ENCODE measurements at places on chromosomes 11 and 22.

DNA sequence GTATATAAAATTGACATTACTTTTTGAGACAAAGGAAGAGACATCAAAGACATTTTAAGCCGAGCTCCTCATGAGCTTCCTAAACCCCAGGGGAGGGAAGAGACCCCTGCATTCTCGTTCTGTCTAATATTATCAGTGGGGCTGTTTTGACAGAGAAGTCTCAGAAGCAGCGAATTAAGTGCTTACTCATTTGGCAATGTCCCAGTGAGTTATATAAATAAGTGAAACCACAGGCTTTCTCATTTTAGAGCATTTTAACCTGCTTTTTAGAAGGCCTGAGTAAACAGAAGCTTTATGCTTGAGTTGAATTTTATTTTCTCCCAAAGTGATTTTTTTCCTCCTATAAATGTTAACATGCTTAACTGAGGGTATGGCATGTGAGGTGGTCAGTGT, 23.2 kb upstream of the C1QTNF4 start:
- DNase-seq: no peak

- no peak for DNase-seq
Observed at GRCh38 chr11:86383041-86383955, 8.6 kb downstream of the CCDC81 start.

- no peak for DNase-seq
Observed at GRCh38 chr11:65419772-65420481, 2.7 kb upstream of the NEAT1 start.

GRCh38 chr11:131993246-131993645, 622.8 kb downstream of the NTM start:
- DNase-seq: no peak

GRCh38 chr22:44884968-44885805, 124.6 kb downstream of the PHF21B start:
- DNase-seq: no peak

DNA sequence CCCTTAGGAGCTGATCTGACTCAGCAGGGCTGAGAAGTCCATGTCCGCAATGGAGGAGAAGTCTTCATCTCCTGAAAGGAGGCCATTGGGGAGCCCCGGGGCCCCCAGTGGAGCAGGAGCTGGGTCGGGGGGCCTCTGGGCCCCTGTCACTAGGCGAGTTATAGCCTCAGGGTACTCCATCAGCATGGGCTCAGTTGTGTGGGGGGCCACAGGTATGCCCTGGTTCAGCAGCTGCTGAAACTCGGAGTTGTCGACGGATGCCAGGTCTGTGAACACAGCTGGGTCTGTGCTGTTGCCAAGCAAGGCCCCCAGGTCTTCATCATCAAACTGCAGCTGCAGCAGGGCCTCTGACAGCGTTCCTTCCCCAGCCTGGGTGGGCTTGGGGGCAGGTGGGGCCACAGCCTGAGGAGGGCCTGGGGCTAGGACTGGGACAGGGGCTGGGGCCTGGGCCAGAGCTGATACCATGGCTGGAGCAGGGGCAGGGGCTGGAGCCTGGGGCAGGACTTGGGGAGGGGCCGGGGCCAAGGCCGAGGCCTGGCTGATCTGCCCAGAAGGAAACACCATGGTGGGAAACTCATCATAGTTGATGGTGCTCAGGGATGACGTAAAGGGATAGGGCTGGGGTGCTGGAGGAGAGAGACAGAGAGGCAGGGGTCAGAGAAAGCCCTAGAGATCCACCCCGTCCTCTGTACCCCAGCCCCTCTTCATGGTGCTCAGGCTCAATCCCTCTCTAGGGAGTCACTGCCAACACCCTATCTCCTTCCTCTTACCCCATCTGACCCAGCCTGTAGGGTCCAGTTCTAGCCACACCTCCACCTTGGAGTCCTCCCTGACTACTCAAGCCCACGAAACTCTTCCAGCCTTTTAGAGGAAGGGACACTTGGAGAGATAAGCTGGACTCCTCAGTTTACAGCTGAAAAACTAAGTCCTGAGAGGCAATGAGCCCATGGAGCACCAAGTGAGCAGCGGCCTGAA, 8.1 kb downstream of the RELA start:
- DNase-seq: no peak

DNA sequence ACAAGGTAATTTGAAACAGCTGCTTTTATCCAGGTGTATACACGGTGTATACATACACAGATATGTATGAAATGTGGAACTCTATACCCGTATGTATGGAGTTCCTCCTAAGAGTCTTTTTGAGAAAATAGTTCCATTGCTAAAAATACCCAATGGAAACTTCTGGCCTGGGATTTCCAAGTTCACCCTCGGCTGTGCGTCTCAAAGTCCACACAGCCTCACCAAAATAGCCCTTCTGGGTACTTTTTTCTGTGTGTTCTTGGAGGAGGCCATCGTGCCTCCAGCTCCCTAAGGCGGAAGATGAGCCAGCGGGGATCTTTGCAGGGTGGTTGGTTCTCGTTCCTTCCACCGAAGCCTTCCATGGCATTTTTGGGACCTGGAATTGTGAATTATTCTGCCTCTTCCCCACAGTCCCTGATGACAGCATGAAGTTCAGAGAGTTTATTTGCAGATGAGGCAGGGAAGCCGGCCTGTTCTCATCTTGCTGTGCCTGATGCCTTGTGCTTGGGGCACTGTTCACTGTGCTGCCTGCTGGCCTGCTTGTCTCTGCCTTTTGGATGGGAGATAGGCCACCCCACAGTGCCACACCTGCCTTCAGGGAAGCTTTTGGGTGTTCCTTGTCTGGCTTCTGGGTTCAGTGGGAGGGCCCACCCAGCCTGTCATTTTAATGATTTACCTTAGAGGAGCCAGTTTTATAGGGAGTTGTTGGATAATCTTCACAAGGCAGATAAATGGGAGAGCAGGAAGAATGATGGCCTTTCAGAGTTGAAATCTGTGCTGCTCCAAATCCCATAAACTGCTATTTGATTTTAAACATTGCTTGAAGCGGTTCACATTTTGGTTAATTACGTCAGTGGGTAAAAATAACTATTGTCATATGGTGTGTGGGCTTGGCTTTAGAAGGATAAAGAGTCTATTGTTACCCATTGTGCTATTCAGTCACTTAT, 112.7 kb upstream of the OR4B1 start:
- DNase-seq: no peak

DNA sequence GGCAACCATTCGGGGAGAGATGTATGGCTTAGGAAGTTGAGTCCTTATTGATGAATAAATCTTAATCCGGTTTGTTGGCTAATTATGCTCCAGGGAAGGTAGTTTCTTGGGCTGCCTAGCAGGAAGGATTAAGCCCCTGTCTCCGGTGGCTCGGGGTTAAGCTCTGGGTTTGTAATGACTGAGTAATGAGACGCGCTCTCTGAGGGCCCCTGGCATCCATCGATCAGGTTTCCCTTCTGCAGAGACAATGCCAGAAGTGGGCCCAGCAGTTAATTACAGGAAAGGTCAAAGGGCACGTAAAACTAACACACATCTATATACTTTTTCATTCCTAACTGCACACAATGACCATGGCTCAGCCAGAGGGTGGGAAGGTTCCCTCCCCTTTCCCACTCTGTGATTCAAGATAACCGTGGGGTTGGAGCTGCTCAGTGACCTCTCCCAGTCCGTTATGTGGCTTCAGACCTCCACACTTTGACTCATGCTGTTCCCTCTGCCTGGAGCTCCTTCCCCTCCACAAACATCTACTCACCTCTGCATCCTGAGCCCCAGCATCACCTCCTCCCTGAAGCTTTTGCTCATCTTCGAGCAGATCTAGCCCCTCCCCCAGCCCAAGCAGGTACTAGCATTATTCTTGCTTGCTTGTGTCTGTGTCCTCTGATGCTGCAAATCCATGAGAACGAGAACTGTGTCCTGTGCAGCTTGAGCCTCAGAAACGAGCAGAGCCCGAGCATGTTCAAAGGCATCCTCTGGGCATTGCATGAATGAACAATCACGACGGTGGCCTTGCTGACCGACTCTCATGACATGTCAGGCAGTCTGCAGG, 16.6 kb downstream of the SCUBE1 start:
- DNase-seq: no peak

DNA sequence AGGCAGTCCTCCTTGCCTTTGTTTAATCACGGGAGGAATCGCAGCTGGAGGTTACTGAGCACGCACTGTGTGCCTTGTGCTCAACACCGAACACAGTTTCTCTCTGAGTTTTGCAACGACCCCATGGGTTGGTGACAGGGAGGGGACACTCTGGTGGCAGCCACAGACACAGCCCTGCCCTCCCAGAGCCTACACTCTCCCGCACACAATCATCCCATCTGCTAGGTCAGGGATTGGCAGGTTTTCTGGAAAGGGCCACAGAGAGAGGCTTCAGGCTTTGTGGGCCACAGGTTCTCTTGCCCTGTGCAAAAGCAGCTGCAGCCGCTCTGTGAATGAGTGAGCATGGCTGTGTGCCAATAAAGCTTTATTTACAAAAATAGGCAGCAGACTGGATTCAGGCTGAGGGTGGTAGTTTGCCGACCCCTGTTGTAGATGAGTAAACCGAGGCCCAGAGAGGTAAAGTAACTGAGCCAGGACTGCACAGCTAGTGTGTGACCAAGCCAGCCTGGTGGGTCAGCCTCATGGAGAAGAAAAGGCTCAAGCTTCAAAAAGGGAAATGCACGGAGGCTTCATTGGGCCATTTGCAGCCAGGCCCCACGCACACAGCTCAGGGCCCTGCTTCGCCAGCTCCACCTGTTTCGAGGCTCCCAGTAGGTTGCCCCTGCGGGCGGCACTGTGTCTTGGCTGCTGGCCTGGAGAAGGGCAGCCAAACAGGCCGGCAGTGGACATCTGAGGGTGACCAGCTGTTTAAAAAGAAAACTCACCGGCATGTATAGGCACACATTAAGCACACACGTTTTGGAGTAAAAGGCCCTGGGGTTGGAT, 16.3 kb downstream of the LTO1 start:
- DNase-seq: no peak

GRCh38 chr11:64843686-64844329, 645 bp downstream of the CDC42BPG start:
- DNase-seq: no peak

DNA sequence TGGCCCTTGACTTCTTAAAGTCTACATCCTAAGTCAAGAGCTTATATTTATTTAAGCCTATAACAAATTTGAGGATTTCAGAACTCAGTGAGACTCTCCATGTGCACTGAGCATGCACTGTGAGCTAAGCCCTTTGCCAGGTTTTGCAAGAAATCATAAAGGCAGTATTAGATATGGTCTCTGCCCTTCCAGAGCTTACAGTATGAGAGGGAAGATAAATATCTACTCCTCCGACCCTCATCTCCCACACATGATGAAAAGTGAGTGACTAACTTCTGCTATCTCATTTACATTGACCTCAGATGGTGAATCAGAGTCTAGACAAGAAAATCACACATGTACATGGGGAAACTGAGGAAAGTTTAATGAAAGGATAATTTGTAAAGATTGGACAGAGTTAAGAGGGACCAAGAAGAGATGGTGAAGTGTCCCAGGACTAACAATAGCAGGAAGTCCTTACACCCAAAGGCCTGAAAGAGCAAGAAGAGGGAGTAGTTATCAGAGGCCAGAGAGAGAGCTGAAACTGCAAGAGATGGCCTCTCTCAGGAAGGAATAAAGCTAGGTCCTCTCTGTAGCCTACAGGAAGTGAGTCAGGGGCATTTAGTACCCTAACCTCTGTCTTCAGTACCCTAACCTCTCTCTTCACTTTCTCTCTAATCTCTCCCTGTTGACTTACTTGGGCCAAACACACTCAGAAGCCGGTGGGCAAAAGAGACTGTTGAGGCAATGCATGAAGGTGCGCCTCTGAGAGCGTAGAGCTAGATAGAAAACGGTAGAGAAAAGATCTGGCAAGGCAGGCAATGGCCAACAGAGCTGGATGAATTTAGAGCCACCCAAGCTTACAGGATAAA, 23.0 kb upstream of the BLID start:
- no peak for DNase-seq

DNA sequence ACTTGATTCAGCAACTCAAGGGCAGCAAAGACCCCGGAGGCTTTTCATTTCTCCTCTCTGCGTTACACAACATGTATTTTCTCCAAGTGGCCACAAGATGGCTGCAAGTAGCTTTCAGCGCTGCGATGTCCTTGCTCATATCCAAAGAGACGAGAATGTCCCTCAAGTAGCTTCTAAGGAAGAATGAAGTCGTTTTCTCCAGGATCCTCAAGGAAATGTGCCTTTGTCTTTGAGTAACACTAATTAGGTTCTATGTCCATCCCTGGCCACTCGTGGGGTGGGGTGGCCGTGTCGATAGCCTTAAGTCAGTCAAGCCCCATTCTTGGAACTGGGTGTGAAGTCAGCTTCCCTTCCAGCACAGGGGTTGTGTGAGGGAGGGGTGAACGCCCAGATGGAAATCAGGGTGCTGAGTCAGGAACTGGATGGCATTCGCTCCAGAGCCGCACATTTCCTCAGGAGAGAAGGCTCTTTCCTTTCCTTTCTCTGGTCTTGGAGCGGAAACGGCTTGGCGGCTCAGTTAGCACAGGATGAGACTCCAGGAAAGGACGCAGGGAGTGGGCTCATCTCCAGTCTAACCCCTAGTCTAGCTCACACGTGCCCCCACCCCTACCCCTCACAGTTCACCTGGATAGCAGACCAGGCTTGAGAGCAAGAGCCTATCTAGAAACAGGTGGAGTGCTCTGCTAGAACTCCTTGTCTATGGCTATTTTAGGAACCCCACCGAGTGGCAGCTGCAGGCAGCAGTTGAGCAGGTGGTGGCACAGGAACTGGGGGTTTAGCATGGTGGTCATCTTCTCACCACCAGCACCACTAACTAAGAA, 44.3 kb downstream of the NNMT start:
- DNase-seq: peak; percentile 44

- no peak for DNase-seq
Observed at GRCh38 chr22:22161924-22162851, 82.4 kb upstream of the VPREB1 start.

DNA sequence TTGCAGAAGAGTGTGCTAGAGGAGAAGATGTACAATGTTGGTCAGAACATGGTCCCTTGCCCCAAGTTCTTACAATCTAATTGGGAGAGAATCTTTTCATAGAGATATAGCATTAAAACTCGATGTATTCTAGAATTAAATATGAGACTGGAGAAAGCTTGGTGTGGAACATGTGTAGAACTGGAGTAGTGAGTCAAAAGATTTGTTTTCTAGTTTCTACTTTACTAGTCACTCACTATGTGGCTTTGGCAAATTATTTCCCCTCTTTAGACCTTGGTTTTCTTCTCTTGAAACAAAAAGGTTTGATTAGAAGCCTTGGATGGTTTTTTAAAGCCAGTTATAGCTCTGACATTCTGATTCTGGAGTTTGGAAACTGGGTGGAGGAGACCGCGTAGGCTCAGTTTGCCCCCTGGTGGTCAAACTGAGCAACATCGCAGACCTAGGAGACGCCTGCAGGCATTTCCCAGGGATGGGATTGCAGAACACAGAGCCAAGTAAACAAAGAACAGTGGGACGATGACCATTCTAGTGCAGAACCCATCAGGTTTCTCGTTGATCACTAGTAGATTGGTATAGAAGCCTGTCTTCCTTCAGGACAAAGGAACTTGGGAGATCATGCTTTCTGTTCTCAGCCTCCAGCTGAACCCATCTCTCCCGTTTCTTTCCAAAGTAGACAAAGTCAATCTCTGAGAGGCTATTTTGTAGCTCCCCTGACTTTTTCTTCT, 8.5 kb upstream of the CHRDL2 start:
- DNase-seq: no peak

Data from NCI-H1436 treated with DMSO at 0.1 percent for 48 hours (cell line).